ENCODE measurements at places on chromosomes 16 and 17.
A peak's percentile ranks its signal among the peaks of the same experiment; 100 is the strongest.

- DNase-seq = no peak
Observed at GRCh38 chr16:72139908-72140307, 32.0 kb downstream of the PMFBP1 start.

DNA sequence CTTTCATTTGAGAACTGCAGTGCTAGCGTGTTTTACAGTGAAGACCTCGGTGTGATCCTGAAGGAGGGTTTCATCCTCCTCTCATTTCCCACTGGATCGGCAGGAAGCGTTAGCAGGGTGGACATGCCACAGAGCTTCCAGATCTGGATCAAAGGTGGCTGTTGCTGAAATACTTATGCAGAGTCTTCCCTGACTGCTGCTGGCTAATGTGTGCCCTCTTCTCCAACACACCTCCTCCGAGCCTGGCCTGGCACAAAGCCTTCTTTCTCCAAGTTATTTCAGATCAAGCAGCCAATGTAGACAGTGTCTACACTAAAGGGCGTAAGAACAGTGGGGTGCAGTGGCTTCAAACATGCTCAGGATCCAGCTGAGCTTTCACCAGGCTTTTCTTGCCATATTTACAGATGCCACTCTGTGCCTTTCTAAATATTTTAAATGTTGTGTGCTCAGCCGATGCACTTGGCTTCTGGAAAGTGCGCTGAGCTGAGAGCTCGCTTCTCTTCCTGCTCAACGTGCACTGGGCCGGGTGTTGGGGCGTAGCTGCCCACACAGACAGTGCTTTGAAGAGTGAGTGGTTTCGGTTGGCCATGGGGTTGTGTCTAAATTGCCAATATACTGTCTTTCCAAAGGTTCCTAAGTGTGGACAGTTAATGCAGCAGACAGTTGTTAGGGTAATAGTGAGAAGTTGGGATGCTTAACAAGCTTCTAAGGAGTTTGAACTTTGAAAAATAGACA, 2.1 kb downstream of the ZNF750 start:
- DNase-seq = no peak

GRCh38 chr16:47018223-47018891, 44.9 kb upstream of the DNAJA2 start:
- peak; percentile 14 for DNase-seq

- no peak for DNase-seq
Observed at GRCh38 chr17:73133911-73134649, 30.7 kb upstream of the SSTR2 start.

All from NCI-H748 treated with DMSO at 0.1 percent for 48 hours (cell line).